ENCODE measurements at places on chromosomes 5 and 9.
A peak's percentile ranks its signal among the peaks of the same experiment; 100 is the strongest.

DNA sequence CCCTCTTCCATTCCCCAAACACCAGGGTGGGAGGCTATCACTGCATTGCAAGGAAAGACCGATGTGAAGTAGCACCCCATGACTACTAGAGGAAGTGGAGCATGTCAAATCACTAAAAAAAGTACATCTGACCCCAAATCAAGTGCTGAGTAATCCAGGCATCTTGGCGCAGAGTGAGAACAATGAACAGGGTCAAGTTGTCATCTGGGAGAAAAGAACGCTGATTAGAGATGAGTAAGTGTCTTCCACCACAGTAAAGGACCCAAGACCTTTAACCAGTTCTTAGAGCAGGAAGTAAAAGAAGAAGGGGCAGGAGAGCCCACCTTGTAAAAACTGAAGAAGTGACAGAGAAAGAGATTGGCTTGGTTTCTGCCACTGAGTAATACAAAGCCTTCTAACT is 75.0 kb upstream of the RAD23B start:
- DNase-seq, result no peak

DNA sequence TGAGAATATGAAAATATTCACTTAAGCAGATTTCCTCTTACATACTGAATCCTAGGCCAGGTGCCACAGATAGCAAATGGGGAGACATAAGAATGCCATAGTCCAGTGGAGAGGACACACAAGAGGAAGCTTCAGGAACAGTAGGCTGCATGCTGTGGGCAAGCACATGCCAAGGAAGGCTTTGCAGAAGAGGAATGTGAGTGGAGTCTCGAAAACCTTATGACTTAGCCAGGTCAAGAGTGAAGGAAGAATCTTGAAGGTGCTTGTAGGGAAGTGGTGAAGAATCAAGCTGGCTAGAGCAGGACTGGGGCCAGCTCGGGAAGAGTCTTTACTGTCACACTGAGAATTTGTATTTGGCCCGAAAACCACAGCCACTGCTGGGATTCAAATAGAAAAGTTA is 20.4 kb downstream of the RPS23 start:
- DNase-seq, result no peak

- no peak for DNase-seq
Measured at GRCh38 chr5:180284149-180284548, 7.7 kb downstream of the MAPK9 start.

- DNase-seq, result no peak
Measured at GRCh38 chr5:40736103-40736875, 19.5 kb downstream of the TTC33 start.

DNA sequence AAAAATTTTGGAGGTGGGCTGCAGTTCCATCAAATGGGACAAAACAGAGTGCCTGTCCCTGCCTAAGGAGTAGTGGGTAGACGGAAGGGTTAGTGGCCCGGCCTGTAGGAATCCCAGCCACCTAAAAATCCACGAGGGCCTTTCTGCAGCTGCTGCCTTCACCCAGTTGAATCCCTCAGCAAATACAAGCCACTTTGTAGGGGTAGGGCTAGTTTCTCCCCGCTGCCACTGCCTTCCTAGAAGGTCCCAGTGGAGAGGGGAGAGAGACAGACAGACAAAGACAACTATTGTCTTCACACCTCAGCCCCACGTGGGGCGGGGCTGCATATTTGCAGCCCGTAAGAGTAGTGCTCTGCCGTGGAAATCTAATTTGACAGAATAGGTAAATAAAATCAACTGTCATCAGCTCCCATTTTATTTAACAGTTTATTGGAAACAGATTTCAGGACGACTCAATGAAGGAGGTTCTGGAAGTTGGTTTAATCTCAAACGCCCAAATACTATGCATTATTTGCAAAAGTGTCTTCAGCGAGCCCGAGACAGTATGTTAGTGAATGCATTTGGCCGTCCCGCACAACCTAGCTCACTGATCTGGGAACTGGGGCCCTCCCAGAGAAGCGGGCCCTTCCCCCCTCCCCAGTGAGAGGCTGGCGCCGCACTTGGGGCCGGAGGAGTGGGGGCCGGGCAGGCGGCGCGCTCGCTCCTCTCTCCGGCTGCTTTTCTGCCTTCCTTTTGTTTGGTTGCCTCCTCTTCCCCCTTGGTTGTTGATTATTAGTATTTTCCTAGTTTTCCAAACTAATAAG is 67.6 kb upstream of the TBCA start:
- DNase-seq, result peak; percentile 39

DNA sequence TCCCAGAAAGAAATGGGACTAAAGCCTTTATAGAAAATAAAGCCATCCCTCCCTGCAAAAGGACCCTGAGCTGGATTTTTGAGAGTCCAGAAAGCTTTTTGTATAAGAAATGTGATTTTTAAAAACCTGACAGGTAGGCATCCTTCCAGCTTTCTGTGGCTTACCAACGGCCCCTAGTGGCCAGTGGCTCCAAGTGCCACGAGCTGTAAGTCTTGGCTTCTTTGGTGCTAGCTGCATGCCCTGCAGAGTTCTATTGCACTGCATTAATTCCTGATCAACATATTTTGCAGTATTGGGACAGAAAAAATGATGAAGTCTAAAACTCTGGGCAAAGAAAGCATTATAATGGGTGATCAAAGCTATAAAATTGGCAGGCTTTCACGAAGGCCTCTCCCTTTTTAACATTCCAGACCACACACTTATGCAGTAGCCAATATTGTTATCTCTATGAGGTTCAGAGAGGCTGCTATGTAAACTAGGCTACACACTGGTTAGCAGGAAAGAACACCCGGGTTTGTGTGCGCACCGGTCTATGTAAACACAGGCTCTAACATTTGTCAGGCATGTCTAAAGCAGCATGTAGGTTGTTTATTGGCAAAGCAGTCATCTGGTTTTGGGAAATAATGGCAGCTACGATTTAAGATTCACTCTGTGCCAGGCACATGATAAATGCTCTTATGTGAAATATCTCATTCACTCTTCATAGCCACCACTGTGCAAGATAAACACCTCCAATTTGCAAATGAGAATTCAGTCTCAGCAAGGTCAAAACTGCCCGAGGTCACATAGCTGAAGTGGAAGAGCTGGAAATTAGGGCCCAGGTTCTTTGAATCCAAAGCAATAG is 55.2 kb downstream of the NMUR2 start:
- peak; percentile 51 for DNase-seq

DNA sequence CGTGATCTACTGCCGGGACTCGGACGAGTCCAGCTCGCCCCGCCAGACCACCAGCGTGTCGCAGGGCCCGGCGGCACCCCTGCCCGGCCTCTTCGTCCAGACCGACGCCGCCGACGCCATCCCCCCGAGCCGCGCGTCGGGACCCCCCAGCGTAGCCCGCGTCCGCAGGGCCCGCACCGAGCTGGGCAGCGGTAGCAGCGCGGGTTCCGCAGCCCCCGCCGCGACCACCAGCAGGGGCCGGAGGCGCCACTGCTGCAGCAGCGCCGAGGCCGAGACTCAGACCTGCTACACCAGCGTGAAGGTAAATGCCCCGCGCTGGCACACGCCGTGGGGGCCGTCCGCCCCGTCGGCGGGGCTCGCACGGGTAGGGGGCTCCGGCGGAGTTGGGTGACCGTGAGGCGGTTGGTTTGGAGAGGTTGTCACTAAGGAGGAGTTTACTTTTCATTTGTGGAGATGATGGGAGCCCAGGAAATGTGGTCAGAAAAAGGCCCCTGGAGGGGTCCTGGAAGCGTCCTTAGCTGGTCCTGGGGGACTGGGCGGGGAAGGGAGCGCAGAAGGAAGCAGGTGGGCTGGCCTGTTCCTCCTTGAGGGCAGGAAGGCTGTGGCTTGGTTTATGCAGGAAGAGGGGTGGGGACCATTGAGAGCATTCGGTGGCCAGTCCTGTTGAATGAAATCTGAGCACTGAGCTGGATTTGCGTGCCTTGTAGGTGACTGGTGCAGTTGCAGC is 647 bp downstream of the PDE8B start:
- DNase-seq, result peak; percentile 50

GRCh38 chr5:54795284-54795683 is 190.1 kb downstream of the ESM1 start:
- DNase-seq, result no peak

DNA sequence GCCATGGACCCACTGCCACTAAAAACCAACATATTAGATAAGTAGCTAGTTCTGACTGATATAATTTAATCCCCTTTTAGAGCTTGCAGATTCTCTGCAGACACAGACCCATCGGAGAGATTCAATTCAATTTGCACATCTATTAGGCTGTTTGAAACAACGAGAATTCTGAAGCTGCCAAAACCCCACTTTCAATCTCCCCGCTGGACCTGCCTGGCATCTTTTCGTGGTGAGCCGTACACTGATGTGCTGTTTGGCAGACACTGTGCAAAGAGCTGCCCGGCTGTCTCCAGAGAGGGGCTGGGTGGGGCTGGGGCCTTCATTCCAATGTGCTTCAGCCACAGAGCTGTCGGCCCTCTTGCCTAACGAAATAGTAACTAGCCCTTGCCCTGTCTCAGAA is 42.1 kb upstream of the FAM240B start:
- no peak for DNase-seq

GRCh38 chr5:129499208-129499852 is 39.2 kb downstream of the ADAMTS19 start:
- no peak for DNase-seq

- DNase-seq, result no peak
Measured at GRCh38 chr9:108599571-108599970, 256.2 kb downstream of the ACTL7B start.

GRCh38 chr9:13690595-13690994 is 411.1 kb upstream of the MPDZ start:
- no peak for DNase-seq

GRCh38 chr9:2740616-2741015 is 23.3 kb downstream of the KCNV2 start:
- no peak for DNase-seq

- DNase-seq, result peak; percentile 82
Measured at GRCh38 chr9:98707166-98708102, 1.3 kb downstream of the GABBR2 start.

DNA sequence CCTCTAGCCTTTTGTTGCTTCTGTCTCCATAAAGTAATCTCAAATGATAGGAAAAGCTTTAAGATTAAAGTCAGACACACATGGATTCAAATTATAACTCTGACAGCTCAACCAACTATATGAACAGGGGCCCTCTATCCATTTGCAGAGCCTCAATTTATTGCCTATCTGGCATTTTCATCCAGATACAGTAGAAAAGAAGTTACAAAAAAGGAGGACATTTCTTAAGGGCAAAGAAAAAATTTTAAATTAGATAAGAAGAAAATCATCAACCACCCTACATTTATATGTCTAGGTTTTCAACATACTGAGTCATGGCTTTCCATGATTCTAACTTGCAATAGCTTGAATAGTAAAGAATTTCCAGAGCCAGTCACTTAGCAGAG is 567.2 kb downstream of the CAAP1 start:
- no peak for DNase-seq

DNA sequence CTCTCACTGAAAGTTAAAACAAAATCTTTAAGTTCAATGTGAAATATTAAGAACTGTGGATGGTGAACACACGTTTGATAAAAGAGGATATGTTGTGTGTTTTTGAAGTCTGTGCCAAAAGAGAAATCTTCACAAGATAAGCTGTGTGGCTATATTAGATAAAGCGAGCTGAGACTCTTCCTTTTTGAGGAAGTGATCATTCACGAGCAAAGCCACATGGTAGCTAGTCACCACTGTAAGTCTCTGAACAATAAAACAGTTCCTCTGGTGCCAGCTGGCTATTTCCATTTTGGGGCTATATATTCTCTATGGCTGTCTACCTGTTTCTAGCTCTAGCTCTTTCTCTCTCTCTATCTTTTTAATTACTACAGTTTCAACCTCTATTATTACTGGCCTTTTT is 1849.2 kb upstream of the C9orf72 start:
- no peak for DNase-seq

GRCh38 chr9:115653171-115653606 is 500.4 kb upstream of the PAPPA start:
- no peak for DNase-seq

GRCh38 chr9:120531683-120532300 is 48.2 kb downstream of the CDK5RAP2 start:
- DNase-seq, result no peak
